ENCODE measurements at places on chromosomes 2 and 18.

- DNase-seq = peak; percentile 67
Measured at GRCh38 chr2:160411167-160411566, 82.4 kb downstream of the RBMS1 start.

DNA sequence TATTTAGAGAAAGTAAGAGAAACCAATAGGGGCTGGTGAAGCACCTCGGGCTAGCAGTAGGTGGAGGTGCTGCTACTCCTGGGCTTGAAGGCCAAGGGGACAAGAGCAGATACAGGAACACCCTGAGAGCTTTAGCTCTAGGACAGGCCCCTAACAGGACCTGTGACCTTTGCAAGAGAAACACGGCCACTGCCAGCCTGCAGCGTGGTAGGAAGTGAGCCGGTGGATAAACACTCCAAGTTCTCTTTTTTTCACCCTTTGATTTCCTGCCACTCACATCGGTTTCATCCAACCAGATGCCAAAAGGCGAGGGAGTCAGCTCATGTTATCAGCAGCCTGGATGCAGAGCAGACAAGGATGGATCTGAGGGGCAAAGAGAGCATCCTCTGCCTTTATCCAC lies 66.8 kb upstream of the SPRED2 start:
- DNase-seq = no peak

DNA sequence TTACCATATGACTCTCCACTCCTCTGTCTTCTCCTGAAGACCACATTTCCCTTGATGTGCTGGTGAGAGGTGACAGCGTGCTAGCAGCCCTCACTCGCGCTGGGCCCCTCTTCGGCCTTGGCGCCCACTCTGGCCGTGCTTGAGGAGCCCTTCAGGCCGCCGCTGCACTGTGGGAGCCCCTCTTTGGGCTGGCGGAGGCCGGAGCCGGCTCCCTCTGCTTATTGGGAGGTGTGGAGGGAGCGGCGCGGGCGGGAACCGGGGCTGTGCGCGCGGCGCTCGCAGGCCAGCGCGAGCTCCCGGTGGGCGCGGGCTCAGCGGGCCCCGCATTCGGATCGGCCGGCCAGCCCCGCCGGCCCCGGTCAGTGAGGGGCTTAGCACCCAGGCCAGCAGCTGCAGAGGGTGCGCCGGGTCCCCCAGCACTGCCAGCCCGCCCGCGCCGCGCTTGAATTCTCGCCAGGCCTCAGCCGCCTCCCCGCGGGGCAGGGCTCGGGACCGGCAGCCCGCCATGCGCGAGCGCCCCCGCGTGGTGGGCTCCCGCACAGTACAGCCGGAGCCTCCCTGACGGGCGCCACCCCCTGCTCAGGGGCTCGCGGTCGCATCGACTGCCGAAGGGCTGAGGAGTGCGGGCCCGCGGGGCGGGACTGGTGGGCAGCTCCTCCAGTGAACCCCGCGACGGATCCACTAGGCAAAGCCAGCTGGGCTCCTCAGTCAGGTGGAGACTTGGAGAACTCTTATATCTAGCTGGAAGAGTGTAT lies 246.6 kb upstream of the REG3G start:
- no peak for DNase-seq

DNA sequence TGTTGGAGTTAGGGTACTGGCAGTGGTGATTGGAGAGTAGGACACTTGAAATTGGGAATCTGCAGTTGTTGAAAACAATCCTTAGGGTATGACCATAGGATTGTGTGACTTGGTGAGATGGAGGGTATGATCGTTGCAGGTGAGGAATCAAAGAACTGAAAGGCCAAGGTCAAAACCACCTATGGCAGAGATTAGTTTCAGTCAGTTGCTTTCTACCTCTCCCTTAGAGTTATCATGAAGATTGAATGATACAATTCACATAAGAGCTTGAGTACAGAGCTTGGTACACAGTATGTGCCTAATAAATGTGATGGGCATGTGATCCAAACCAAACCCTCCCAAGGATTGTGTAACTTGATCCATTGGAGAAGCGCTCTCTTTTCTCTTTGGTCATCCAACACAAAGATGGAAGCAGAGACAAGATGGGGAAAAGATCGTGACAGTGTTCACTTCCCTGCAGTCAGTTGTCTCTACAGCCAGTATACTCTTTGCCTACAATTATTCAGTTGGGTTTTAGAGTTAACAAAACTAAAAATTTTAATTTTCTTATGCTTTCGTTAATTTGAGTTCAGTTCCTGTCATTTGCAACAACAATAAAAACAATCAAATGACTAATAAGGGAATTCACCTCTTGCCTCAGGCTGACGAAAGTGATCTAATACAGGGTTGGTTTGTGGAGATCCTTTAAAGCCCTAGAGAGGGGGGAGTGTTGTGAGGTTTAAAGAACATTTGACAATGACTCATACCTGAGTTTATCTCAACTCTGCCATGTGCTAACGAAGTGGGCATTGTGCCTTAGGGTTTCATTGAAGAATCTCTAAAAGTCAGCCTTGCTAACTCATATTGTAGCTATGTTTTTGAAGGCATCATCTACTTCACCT lies 14.8 kb upstream of the SMAD2 start:
- DNase-seq = no peak

GRCh38 chr2:67614454-67614853 lies 217.3 kb downstream of the ETAA1 start:
- DNase-seq = no peak

- DNase-seq = no peak
Measured at GRCh38 chr2:229832510-229832898, 89.3 kb downstream of the TRIP12 start.

Data from AG08395 (cell line).